Spinal cord (tissue), 10 donors: ENCODE measurements at places on chromosomes 7 and 10.

GRCh38 chr7:2016761-2017480 lies 215.8 kb downstream of the MAD1L1 start:
- peaks cover 65% of the 10 kb centered on the region for H3K4me1 ChIP-seq
- no peak for DNase-seq
- no peaks in the 10 kb centered on the region for H3K27me3 ChIP-seq
- H3K4me3 ChIP-seq: no peak overlapping the region
- H3K27ac ChIP-seq: no peak overlapping the region
- H3K36me3 ChIP-seq: peaks cover 63% of the 10 kb centered on the region

- no peaks in the 10 kb centered on the region for H3K36me3 ChIP-seq
- peaks cover 39% of the 10 kb centered on the region for H3K27me3 ChIP-seq
- no peak for DNase-seq
- no peak overlapping the region for H3K27ac ChIP-seq
Measured at GRCh38 chr10:43231523-43232078, 35.3 kb downstream of the RASGEF1A start.

GRCh38 chr7:45143616-45144015 lies 14.0 kb upstream of the RAMP3 start:
- H3K4me1 ChIP-seq: no peaks in the 10 kb centered on the region
- no peak for DNase-seq
- no peak overlapping the region for H3K27ac ChIP-seq
- no peaks in the 10 kb centered on the region for H3K36me3 ChIP-seq
- H3K4me3 ChIP-seq: no peak overlapping the region

DNA sequence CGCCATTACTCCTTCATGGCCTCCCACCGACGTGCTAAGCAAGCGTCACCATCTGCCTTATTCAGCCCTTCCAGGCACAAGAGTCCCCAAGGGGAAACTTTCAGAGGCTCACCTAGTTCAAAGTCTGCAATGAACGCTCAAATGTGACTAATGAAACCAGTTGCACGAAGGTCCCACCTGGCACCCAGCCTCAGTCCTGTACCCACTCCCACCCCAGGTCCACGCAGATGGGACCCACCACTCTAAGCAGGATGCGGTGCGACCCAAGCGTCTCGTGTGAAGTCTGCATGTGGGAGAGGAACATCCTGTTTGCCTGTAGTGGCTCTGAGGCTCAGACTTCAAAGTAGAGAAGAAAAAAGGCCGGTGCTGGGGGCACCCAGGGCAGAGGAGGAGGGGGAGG lies 40.3 kb downstream of the RGS10 start:
- no peak overlapping the region for H3K4me3 ChIP-seq
- peaks cover 24% of the 10 kb centered on the region for H3K4me1 ChIP-seq
- H3K27ac ChIP-seq: no peak overlapping the region
- H3K27me3 ChIP-seq: no peaks in the 10 kb centered on the region
- DNase-seq: no peak

- H3K36me3 ChIP-seq: no peaks in the 10 kb centered on the region
- no peaks in the 10 kb centered on the region for H3K27me3 ChIP-seq
- H3K4me3 ChIP-seq: no peak overlapping the region
- no peaks in the 10 kb centered on the region for H3K4me1 ChIP-seq
Measured at GRCh38 chr7:10106609-10107008, 867.1 kb upstream of the PHF14 start.

GRCh38 chr10:13716081-13717071 lies 129.6 kb downstream of the PRPF18 start:
- peaks cover 5% of the 10 kb centered on the region for H3K36me3 ChIP-seq
- peaks cover 29% of the 10 kb centered on the region for H3K4me1 ChIP-seq
- peak overlapping the region; percentile 49 for H3K27ac ChIP-seq
- no peak overlapping the region for H3K4me3 ChIP-seq

- no peaks in the 10 kb centered on the region for H3K4me1 ChIP-seq
- no peak overlapping the region for H3K27ac ChIP-seq
- DNase-seq: no peak
- H3K27me3 ChIP-seq: no peaks in the 10 kb centered on the region
- H3K36me3 ChIP-seq: peaks cover 7% of the 10 kb centered on the region
- H3K4me3 ChIP-seq: no peak overlapping the region
Measured at GRCh38 chr7:158664406-158664805, 40.2 kb downstream of the NCAPG2 start.
